Cerebellar nuclear complex (tissue), 1 donor: ENCODE measurements at places on chromosomes 12 and 14.

DNA sequence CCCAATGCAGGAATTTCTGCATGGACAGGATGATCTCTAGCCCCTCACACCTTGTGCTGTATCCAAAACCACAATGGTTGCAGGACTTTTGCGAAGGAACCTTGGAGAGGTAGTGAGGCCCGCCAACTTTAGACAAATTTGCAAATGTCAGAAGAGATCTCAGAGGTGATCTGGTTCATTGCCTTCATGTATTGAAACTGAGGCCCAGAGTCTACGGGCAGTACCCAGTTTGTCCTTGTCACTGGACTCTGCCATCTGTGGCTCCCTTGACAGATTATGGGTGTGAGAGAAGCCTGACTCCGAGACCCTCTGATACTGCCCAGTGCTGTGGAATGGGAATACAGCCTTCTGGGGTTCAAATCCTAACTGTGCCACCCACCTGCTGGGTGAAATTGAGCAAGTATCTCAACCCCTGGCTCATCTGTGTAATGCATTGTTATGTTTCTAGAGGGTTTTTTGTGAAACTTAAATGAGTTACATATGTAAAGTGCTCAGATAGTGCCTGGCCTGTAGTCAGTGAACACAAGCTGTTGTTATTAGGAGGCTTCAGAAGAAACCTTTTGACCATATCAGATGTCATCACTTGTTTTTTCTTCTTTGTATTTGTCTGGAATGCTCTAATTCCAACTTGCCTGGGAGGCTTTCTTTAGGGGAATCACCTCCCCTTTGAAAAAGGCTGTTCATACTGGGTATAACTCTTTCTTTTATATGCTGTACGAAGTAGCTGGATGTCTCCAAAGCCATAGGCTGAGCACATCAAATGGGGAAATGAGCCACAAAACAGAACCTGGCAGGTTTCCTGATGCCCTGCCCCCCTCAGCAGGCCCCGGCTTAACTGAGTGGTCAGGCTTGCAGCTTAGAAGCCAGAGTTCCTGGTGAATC is 71.4 kb upstream of the SRSF5 start:
- peak; percentile 59 for DNase-seq

DNA sequence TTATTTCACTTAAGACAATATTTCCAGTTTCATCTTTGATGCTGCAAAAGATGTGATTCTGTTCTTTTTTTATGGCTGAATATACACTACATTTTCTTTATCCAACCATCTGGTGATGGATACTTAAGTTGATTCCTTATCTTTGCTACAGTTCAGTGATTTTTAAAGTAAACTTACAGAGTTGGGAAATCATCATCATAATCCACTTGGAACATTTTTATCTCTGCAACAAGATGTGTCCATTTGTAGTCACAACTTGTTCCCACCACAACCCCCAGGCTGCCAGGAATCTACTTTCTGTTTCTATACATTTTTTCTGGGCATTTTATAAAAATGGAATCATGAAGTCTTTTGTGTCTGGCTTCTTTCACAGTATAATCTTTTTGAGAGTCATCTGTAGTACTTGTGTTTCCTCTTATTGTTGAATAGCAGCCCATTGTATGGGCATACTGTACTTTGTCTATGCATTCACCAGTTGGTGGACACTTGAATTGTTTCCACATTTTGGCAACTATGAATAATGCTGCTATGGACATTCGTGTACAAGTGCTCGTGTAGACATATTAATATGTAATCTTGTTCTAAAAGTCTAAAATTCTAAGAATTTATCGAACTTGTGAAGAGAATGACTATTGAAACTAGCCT is 212.5 kb upstream of the DDHD1 start:
- no peak for DNase-seq

DNA sequence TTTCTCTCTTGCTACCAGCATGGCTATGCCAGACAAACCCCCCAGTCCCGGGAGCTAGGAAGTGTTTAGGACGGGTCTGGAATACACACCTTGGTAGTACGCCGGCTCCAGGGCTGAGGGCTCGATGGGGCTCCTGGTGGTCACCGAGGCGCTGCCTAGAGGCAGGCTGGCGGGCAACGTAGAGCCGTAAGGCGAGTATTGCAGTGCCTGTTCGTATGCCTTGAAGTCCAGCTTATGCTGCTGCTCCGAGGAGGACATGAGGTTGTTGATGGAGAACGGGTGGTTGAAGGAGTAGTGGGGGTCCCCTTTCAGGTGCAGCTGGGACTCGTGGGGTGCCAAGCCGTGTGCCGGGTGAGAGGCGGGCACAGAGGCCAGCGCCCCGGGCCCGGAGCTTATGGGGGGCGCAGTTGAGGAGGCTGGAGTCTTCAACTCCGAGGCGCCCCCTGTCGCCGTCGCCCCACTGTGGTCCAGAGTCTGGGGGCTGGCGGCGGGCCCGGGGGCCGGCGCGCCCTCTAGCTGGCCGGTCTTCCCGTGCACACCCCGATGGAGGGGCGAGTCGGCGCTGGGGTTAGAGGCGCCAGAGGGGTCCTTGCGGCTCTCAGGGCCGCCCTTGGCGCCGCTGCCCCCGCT is 3.6 kb downstream of the FOXA1 start:
- no peak for DNase-seq

- DNase-seq = no peak
Measured at GRCh38 chr12:108582509-108582908, 15.4 kb downstream of the TMEM119 start.

DNA sequence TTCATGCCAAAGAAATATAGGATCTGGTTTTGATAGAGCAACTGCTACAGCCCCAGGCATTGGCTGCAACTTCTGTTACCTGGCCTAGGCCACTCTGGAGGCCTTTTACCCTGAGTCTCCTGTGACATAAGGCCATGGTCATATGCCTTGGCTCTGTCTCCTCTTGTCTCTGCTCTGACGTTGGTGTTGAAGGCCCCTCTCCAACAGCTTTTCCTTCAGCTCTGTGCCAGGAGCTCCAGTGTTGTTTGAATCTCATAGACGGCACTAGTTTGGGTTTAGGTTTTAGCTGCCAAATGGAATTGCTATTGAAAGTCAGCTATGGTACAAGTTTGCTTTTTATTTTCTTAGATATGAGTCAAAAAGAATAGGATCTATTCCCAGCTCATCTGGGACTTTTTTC is 41.1 kb downstream of the TTLL5 start:
- DNase-seq = no peak

- no peak for DNase-seq
Measured at GRCh38 chr12:127272864-127273263, 994.1 kb upstream of the TMEM132C start.

- no peak for DNase-seq
Measured at GRCh38 chr12:76020281-76020680, 11.3 kb downstream of the PHLDA1 start.

- DNase-seq = no peak
Measured at GRCh38 chr12:127964717-127965116, 302.3 kb upstream of the TMEM132C start.

GRCh38 chr14:99644723-99645544 is at the start of gene HHIPL1:
Gene HHIPL1, plus strand, starts transcription at chr14:99645129. Its CDS starts 79 bp downstream, at chr14:99645208.
- DNase-seq = no peak

DNA sequence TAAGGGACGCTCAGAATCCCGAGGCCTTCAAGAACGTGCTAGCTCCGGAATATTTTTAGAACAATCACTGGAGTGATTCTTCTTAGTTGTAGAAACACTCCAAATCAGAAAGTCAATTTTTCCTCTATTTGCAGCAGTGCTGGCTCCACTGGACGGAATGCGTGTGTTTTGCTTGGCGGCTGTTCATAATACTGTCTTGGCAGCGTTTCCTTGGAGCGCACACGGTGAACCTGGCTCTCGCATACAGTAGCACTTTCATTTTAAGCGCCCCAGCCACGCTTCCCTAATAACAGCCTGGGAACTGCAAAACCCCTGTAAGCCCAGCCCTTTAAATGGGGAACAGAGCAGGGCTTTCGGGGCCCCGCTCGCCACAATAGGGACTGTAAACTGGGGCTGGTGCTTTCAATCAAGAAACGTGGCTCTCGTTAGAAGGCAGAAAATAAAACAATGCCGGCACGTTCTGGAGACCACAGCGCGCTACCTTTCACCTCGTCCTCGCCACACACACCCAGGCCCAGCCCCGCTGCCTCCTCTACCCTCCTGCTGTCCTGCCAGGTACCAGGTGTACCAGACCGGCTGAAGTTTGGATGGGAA is 79.9 kb downstream of the BCL11B start:
- DNase-seq = no peak

DNA sequence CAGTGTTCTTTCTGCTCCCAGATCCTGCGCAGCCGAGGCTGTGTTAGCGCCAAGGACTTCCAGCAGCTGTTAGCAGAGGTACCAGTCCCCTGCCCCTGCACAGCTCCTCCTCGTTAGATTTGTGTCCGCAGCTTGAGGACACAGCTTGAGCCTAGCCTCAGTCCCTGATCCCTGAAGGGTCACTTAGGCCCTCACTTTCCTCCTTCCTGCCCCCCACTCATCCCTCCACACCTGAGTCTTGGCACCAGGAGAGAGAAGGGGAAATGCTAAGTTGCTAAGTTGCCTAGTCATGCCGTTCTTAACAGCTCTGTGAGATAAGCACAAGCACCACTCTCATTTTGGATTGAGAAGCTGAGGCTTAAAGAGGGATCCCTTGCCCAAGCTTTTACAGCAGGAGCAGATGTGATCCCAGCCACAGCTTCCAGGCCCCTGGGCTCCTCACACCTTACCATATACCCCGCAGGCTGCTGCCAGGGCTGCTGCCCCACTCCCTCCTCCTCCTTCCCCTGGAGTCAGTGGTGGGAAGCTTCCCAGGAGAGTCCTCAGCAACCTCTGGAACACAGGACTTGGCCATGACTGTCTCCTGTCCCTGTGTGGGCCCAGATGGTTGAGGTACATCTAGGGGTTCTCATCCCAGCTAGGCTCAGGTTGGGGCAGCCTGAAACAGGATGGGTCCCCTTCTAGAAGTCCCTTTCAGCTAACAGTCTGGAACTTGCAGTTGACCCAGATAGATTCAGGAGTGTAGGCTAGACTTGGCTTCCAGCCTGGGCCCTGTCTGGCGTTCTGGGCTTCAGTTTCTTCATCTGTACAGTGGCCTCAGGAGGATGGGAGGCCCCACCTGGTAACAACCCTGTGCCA is 975 bp downstream of the OGFOD2 start:
- DNase-seq = no peak

DNA sequence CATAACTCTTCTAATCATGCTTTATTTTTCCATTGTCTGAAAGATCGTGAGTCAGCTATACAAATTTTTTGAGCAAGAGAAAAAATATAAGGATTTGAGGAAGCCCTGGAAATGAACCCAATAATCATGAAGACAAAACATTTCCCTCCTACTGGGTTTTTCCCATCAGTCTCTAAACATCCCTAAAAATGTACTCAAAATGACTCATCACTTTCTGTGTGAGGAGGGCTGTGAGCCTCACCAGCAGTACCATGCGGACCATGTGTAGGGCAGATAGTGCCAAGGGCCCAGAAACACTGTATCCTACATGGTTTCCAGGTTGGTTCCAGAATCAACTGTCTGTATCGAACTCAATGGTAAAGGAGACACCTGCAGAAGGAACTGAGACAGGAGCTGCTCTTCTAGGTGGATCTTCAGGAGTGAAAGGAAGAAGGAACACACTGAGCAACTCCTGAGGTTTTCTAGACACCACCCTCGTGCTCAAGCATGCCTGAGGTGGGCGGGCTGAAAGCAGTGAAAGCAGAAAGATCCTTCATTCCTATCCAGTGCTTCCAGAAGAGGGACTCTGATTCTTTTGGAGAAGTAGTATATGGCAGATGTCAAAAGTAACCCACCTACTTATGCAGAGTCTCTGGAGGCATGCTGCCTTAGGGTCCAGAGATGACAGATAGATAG is 48.6 kb upstream of the RHOJ start:
- no peak for DNase-seq

DNA sequence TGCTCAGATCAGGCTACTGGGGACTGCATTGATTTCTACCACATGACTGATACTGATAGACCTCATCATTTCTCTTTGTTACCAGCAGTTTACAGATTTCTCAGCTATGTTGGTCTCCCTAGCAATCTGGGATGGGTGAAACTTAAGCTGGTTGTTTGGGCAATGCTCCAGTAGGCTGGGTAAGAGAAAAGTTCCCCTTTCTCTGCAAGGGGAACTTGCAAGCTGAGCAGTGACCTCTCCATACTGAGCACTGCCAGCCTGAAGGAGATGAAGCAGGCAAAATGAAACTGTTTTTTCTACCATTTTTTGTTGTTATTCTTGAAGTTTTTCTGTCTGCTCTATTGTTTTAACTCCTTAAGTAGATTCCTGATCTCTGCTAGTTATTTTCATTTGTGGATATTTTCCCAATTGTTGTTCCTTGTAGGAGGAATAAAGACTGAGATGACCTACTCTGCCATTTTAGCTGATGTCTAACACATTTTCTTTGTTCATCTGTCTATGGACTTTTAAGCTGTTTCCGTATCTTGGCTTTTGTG is 1.3 kb upstream of the OR4M1 start:
- DNase-seq = no peak

DNA sequence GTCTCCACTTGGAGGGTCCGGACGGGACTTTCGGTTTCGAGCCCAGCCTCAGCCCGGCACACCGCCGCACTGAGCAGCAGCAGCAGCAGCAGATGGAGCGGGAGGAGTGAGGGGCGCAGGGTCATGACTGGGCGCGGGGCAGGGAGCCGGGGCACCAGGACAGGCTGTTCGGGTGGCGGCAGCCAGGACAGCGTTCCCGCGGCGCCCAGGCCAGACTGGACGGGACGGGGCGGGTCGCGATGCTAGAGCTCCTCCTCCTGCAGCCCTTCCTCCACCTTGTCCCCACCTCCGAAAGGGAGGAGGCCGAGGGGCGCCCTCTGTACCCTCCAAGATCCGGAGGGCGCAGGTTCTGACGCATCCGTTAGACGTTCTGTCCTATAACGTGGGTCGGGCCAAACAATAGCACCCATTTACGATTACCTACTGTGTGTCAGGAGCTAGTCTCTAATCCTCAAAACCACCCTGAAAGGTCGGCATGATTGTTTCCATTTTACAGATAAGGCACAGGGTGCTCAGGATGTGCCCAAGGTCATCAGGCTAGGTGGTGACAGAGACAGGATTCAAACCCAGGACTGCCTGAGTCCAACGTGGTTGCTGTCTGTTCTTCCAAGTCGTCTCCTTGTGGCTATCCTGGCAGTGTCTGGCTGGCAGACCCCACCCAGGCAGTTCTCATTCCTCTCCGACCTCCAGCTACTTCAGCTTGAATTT is at the start of gene FKBP11:
FKBP11 (minus strand) TSS at position 189 of the 708 bp plus-strand sequence; CDS start at position 125, 64 bp downstream.
- DNase-seq = no peak

- no peak for DNase-seq
Measured at GRCh38 chr14:53696217-53696965, 260.2 kb downstream of the BMP4 start.
